Type B pancreatic cell (in vitro differentiated cells): ENCODE measurements at places on chromosomes 2 and 18. TPM values are rescaled to one million over a fixed set of nuclear protein-coding genes. Genes with fewer than 3 reads are reported as not detected.

Gene LHCGR
- total RNA-seq, result 0.40 and 0.92 TPM in 2 replicates

Gene NYAP2
- 0.46 and 1.00 TPM in 2 replicates for total RNA-seq

Gene CARF
- 6.7 and 11.0 TPM in 2 replicates for total RNA-seq

Gene MOGAT1
- 0.45 TPM in 1 of 2 replicates, not detected in the other for total RNA-seq

Gene VWC2L
- 0.17 and 0.31 TPM in 2 replicates for total RNA-seq

Gene ACMSD
- total RNA-seq, result 0.14 TPM in 1 of 2 replicates, not detected in the other

DNA sequence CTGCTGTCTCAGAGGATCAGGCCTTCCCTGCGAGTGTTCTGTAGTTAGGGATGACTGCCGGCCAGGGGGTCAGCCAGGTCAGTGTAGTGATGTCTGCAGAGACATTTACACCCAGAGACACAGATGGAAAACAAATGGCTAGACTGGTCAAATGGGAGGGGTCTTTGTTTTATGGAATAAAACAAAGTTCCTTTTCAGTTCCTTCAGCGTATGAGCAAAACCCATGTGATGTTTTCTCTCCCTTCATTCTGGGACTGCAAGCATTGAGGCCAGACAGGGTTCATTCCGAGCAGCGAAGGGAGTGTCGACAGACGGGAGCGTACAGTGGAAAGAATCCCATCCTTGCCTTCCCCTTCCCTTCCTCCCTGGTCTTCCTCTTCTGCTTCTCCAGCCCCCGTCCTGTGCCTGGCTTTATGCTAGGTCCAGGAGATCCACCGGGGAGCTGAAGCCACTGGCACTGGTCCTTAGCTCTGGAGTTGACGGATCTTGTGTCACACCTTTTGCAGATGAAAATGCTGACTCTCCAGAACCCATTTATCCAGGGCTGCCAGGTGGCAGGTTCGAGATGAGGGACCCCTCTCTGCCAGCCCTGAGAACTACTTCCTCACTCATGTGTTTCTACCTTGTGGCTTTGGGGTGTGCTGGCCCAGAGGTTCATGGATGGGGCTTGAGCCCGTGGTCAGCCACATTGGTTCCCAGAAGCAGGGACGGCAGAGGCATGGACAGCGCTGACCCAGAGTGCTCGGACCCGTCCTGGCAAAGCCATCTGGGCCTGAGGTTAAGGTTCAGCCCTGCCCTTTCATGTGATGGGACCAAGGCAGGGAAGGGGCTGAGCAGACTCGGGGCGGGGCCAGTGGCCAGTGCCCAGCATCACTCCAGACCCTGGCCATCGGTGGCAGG is 24.2 kb downstream of the ITGB1BP1 start:
- peaks cover 11% of the 10 kb centered on the region for H3K36me3 ChIP-seq
- H3K27ac ChIP-seq, result peak overlapping the region; percentile 46
- H3K4me3 ChIP-seq, result no peak overlapping the region
- peaks cover 9% of the 10 kb centered on the region for H3K4me1 ChIP-seq
- DNase-seq, result no peak
- H3K27me3 ChIP-seq, result no peaks in the 10 kb centered on the region

GRCh38 chr2:46859482-46859881 is 56.1 kb downstream of the MCFD2 start:
- H3K4me3 ChIP-seq, result no peak overlapping the region
- H3K36me3 ChIP-seq, result no peaks in the 10 kb centered on the region
- H3K27me3 ChIP-seq, result no peaks in the 10 kb centered on the region
- no peak for DNase-seq
- no peak overlapping the region for H3K27ac ChIP-seq

DNA sequence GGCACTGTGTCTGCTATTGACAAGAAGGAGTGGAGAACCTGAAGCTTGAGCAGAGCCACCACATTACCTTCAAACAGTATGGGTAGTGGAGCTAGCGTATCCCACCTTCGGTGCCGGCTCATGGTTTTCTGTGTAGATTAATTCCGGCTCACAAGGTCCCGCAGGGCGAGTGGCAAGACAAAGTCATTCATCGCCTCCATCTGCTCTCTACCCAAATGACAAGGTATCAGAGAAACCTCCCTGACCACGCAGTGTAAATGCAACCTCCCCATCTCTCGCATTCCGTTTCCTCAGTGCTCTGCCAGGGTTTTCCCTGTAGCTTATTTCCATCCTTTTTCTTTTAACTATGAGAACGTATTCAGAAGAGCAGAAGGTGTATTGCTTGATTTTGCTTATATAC is 79.8 kb downstream of the MAP4K4 start:
- peaks cover 79% of the 10 kb centered on the region for H3K4me1 ChIP-seq
- H3K27me3 ChIP-seq, result no peaks in the 10 kb centered on the region
- H3K4me3 ChIP-seq, result no peak overlapping the region

DNA sequence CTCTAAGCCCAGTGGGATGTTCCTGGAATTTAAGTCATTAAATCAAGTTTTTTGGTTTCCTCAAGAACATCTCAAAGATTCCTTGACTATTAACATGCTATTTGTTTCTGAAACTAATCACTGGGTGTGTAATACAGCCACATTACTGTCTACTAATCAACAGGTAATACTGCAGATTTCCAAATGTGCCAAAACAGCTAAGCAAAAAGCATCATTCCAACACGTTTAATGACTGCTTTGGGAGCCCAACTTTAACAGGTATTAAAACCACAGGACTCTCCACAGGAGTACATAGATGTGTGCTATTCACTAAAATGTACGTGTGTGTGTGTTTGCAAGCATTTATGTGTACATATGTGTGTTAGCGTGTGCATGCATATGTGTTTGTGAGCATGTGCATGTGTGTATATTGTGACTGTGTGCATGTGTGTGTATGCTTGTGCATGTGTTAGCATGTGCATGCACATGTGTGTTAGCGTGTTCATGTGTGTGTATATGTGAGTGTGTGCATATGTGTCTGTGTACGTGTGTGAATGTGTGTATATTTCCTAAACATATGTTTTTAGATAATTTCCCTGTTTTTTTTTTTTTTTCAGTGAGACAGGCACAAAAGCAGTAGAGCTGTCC is 80.7 kb downstream of the BCL11A start:
- peaks cover 36% of the 10 kb centered on the region for H3K36me3 ChIP-seq
- peaks cover 68% of the 10 kb centered on the region for H3K4me1 ChIP-seq
- no peak for DNase-seq
- H3K27ac ChIP-seq, result no peak overlapping the region

DNA sequence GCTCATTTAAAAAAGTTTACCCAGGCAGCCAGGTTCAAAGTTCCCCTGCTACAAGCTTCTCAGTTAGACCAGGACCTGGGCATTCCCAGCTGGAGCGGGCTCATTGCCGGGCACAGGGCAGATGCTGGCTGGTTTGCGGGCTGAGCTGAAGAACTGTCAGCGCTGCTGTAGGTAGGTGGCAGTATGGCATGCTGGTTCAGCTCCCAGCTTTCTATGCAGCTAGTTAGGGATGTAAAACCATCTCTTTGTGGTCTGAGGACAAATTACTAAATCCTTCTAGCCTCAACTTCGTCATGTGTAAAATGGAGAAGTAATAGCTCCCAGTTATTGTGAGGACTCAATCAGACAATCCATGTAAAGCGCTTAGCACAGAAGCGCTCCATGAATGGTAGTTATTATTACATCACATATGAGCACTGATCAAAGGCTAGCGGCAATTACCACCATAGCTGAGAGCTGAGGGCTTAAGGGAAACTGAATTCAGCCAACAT is 2.4 kb upstream of the LDLRAD4 start:
- no peaks in the 10 kb centered on the region for H3K4me1 ChIP-seq
- H3K4me3 ChIP-seq, result peak overlapping the region; percentile 86
- no peaks in the 10 kb centered on the region for H3K36me3 ChIP-seq
- H3K27me3 ChIP-seq, result peaks cover 75% of the 10 kb centered on the region
- peak overlapping the region; percentile 3 for H3K27ac ChIP-seq
